ENCODE measurements at places on chromosomes 12 and 14.

- peak; percentile 81 for DNase-seq
These were observed 728 bp upstream of the STON2 start for GRCh38 chr14:81400852-81401251.

DNA sequence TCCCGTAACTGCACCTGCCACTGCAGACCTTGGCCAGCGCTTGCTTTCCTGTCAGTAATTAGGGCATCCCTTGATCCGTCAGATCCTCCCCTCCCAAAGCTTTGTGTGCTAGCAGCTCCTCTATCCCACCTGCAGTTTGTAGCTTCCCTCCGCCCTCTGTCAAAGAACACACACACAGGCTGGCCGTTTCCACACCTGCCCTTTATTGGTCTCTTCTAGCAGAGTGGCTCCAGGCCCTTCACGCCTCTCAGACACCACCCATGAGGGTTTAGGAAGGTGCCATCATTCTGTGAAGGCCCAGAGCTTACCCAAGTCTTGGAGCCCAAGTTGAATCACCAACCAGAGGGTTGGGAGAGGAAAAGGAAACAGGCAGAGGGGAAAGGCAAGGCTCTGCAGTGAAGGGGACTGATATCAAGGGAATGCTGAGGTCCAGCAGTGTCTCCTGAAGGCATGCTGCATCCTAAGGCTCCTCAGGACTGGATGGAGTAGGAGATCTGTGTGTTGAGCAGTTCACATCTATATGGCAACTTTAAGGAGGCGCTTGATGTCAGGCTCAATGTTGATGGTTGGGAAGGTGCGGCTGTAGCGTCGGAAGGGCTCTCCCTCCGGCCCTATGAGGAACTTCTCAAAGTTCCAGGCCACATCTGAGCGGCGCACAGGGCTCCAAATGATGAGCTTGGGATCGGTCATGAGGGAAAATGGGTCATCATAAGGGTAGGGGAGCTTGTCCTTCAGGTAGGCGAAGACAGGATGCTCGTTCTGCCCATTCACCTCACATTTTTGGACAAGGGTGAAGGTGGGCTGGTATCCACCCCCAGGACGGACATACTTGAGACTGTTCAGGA, 3.4 kb downstream of the GPX2 start:
- DNase-seq = no peak

DNA sequence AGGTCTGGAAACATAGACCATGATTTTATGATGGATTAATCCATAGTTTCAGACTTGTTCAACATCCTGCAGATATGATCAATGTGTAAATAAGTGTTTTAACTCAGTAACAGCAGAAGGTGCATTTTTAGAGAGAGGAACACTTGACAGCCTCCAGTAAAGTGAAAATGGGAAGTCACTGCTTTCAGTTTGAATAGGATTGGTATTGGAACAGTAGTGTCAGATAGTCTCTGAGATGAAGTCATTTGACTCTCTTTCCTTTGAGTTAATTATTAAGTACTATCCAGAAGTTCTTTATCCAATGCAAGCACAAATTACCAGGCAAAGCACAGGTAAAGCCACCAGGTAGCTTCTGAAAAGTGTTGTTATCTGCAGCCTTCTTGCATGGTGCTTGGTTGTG, 14.5 kb upstream of the NAV3 start:
- DNase-seq = no peak

DNA sequence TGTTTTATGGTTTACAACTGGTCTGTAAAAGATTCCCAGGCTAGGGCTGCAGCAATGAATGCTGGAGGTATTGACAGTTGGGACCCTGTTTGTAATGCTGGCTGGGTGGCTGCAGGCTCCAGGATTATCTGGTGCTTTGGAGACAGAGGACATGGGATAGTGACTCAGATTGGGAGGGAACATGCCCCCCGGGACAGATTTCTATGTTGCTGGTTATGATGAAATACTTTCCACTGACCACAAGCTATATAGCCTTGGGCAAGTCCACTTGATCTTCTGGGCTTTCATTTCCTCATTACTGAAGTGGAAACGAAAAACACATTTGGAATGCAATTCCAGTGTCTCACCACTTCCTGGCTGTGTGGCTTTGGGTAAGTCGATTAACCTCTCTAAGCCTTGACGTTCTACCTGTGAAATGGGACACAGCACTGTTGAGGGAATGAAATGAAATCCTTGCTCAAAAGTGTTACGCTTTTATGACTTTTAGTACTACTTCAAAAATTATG, 6.3 kb upstream of the TPCN1 start:
- DNase-seq = peak; percentile 78

DNA sequence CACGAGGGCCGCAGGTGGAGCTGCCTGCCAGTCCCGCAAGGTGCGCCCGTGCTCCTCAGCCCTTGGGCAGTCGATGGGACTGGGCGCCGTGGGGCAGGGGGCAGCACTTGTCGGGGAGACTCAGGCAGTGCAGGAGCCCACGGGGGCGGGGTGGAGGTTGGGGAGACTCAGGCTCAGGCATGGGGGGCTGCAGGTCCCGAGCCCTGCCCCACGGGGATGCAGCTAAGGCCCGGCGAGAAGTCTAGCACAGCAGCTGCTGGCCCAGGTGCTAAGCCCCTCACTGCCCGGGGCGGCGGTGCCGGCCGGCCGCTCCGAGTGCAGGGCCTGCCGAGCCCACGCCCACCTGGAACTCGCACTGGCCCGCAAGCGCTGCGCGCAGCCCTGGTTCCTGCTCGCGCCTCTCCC, 39.2 kb upstream of the P2RX7 start:
- no peak for DNase-seq

DNA sequence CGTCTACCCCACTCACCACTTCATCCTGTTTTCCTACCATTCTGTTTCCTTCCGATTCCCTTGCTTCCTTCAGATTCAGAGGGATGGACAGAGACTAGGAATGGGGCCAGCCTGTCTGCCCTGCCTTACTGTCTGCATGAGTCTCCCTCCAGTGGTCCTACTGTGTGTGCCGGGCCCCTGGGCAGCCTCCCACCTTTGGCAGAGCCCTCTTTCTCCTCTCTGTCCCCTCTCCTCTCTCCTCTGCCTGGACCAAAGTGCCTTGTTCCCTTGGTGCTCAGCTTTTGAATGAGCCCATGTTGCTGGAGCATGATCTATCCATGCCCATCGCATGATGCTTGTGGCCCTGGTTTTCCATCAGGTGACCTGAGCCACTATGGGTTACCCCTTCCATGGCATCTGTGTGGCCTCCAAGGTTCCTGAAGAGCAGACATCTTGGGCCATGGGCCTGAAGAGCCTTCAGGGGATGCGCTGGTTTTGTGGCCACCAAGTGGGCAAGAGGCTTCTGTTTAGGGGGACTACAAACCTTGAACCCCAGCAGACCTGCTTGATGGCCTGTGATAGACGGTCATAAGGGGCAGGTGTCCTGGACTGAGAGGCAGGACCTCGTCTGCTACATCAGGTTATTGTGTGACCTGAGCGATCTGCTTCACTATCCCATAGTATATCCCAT, 54.2 kb upstream of the BCL11B start:
- peak; percentile 2 for DNase-seq

GRCh38 chr14:91555531-91555930, 45.4 kb upstream of the PPP4R3A start:
- no peak for DNase-seq

- no peak for DNase-seq
These were observed 40.5 kb downstream of the DUSP6 start for GRCh38 chr12:89311703-89312293.

- no peak for DNase-seq
These were observed 86.1 kb downstream of the MYF5 start for GRCh38 chr12:80802652-80803400.

GRCh38 chr14:74765721-74766120, 2.6 kb downstream of the YLPM1 start:
- no peak for DNase-seq

DNA sequence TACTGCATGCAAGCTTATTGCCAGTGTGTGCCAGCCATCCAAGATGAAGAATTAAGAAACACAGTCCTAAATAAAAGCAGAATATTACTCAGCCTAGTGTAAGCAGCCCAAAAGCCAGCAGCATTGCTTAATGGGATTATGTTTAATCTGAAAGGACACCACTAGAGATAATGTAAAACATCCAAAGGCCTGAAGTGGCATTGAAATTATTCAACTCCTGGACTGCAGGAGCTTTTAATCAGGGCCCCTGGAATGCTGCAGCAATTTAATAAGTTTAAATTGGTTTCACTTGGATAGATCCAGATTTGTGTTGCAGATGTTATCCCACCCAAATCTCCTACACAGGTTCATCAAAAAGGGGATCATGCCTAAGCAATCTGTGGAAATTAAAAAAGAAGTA, 193.0 kb downstream of the C12orf50 start:
- no peak for DNase-seq

- no peak for DNase-seq
These were observed 155.7 kb upstream of the LRIG3 start for GRCh38 chr12:59075968-59076490.

- DNase-seq = no peak
These were observed 64.4 kb downstream of the FBXL14 start for GRCh38 chr12:1529862-1530591.

DNA sequence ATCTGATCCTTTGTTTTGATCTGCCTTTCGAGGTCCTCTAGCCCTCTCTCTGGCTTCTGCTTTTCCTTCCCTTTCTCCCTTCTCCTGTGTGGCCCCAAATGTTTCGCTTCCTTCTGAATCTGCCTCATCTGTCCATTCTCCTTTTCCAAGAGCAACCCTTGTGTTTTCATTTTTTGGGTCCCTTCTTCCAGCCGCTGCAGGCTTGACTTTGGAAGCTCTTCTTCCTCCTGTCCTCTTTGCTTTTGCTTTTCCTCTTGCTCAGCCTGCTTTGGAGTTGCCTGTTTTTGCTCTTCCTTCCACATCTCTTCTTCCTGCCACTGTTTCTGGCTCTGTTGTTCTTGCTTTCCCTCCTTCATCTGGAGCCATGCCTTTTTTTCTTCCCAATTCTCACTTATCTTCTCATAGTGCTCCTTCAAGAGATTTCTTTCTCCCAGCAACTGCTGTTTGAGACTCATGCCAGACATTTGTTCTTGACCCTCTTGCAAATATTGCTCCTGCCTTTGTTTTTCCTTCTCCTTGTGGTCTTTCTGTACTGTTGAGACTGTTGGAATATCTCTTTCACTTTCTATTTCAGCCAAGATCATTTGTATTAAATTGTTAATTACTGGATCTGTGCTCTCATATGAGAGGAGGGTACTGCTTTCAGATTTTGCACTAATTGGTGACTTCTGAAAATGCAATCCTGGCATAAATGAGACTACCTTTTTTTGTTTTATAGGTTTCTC, 42.4 kb downstream of the FAM186A start:
- DNase-seq = no peak

GRCh38 chr12:87425942-87426554, 603.2 kb downstream of the C12orf50 start:
- DNase-seq = no peak

DNA sequence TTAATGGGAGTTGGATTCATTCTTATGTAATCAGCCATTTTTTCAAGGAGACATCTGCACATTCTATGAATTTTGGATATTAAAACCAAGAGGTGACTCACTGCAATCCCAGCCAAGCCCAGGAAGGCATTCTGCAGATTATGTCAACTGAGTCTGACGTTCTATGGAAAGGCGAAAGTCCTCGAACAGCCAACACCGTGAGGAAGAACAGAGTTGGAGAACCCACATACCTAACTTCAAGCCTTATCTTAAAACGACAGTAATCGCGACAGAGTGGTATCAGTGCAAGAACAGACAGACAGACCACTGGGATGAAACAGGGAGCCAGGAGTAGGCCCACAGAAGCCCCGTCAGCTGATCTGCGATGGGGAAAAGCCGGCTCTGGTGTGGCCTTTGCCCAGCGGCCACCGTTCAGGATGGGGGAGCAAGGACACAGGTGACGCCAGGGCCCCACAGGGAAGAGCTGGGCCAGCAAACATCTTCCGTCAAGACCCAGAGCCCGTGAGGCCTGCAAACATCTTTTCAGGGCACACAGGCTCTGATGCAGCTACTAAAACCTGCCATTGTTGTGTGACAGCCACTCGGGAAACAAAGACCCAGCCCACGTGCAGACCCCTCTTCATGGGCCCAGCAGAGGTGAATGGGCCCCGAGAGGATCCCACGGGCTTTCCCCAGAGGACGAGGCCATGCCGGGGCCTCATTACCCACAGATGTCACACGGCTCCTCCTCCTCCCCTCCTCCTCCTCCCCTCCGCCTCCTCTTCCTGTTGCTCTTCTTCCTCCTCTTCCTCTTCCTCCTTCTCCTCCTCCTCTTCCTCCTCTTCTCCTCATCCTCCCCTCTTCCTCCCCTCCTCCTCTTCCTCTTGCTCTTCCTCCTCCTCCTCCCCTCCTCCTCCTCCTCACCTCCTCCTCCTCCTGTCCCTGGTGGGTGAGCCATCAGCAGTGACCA, 277.6 kb downstream of the ADGRD1 start:
- no peak for DNase-seq

DNA sequence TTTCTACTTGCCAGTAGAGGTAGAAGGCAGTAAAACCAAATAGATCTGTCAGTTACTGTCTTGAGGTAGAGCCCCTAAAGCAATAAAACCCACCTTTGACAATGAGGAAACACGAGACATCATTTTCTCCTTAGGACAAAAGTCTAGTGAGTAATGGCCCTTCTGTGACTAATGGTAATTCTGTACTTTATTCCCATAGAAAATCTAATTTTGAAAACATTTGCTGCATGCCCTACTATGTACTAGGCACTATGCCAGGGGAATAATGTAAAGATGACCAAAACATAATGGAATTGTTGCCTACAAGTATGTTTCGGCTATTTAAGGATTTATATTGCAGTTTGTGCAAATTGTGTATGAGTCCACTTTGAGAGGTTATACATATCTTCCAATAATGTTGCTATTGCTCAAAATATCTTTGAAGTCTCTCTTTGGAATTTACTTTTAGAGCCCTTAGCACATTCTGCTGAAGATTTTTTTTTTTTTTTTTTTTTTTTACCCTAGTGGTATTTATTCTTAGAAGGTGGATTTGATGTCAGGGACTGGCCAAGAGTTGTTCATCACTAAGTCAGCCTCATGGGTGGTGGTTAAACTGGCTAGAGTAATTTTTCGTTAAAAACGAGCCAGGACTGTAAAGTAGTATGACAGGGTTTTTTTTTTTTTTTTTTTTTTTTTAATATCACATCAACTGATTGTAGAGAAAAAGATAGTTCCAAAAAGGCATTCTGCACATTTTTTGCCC, 109.7 kb downstream of the CRADD start:
- no peak for DNase-seq

- no peak for DNase-seq
These were observed 22.4 kb upstream of the FBRSL1 start for GRCh38 chr12:132467511-132467910.

GRCh38 chr12:91182636-91183455, at the start of gene DCN:
DCN (minus strand) TSS chr12:91182817; CDS start chr12:91178552, 4,265 bp downstream.
- DNase-seq = no peak

GRCh38 chr12:128918481-128919260, 65.4 kb downstream of the GLT1D1 start:
- no peak for DNase-seq

- DNase-seq = no peak
These were observed 864 bp downstream of the DNAJC22 start for GRCh38 chr12:49347311-49348193.

DNA sequence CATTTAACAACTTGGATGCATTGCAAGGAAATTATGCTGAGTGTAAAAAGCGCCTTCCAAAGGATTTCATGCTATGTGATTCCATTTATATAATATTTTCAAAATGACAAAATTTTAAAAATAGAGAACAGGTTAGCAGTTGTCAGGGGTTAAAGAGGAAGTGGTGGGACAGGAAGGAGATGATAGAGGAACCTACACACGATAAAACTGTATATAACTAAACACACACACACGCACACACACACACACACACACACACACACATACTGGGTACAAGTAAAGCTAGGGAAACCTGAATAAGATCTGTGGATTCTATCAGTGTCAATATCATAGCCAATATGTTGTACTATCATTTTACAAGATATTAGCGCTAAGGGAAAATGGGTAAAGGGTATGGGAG, 17.2 kb downstream of the TTC9 start:
- DNase-seq = no peak

- DNase-seq = peak; percentile 87
These were observed 759 bp upstream of the KLC1 start for GRCh38 chr14:103628221-103628683.
